ENCODE measurements at places on chromosomes 2 and 18. TPM values are rescaled to one million over a fixed set of nuclear protein-coding genes. Genes with fewer than 3 reads are reported as not detected.

- DNase-seq = no peak
Observed at GRCh38 chr2:235577404-235578330, 83.8 kb downstream of the AGAP1 start.

DNA sequence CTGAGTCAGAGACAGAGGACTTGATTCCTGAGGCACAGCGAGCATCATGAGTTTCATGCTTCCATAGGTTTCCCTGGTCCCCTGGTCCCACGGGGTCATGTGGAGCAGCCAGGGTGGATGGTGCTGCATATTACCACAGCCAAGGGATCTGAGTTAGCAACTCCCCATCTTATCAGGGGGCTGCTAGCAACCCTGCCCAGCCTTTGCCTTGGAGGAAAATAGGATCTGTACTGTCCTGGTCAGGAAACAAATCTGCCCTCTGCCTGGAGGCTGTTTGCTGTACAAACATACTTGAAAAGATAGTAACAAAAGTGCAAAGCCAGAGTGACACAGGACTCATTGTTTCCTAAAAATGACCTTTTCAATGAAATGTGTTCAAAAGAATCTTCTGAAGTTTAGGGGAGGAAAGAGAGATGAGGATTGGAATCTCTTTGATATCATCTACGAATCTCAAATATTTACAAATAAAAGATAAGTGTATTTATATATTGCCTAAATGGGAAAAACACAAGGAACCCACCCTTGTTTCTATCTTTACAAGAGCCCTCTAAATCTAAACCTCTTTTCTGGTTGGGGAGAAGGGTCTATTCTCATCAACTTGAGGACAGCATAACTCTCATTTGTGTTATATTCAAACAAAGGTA lies 194.8 kb downstream of the CD226 start:
- no peak for DNase-seq

DNA sequence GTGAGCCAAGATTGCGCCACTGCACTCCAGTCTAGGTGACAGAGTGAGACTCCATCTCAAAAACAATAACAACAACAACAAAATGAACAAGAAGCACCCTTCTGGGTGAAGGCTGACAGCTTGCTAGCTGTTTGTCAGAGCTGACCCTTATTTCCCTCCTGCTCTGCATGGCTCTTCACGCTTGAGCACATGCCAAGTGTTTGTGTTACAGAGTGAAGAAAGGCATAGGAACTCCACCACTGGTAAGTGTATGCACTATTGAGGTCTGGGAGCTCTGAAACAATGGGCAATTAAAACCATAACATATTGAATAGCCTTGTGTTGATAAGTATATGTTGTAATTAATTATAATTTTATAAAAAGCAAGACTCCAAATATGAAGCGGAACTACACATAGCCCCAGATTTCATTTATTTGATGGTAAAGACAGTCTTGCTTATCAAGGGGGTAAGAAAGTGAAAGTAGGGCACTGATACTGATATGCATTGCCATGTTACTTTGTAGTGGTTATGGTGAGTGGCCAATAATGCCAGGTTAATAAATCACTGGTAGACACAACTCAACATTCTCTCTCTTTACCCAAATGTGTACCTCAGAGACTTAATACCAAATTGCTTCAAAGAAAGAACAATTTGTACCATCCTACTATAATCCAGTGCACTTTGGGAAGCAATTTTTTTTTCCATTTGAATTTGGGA lies 163.4 kb downstream of the VWC2L start:
- DNase-seq = peak; percentile 7

GRCh38 chr2:220194630-220195584 lies 567.5 kb downstream of the SLC4A3 start:
- DNase-seq = peak; percentile 52

Gene C2orf74
- total RNA-seq = 13.0 TPM

- DNase-seq = peak; percentile 37
Observed at GRCh38 chr2:105712981-105713596, 31.6 kb upstream of the NCK2 start.

Gene OTOS
- total RNA-seq = not detected

- DNase-seq = no peak
Observed at GRCh38 chr2:234864506-234864905, 87.3 kb upstream of the SH3BP4 start.

DNA sequence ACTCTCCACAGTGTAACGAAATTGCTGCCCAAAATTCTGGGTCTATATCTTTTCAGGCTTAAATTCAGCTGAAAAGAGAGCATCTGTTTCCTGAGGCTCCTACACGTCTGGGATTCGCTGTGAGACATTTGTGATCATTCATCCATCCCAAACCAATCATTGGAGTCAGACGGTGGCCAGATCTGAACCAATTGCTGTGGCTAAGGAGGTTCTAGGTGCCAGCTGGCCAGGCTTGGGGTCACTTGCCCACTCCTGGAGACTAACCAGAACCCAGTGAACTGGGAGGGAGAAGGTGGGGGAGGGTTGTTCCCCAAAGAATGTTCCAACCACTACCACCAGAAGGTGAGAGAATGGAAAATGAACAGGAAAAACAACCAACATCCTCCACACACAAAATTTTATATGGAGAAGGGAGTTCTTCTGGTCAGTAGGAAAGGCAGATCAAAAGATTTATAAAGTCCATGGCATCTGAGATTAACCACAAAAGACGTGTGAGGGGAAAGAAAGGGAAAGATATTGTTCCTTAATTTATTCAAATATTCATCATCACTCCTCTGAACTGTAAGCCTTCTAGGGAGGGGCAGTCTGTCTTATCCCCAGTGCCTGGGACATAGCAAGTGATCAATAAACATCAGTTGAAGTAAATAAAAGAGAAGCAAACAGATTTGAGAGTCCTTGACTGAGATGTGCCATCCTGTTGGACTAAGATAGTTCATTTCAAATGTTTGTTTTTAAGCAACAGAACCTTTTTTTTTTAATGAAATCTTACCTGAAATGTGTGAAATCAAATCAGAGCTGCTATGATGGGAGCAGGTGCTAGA lies 3.0 kb upstream of the RTKN start:
- DNase-seq = peak; percentile 34

GRCh38 chr2:98727369-98728087 lies 3.4 kb downstream of the MGAT4A start:
- DNase-seq = no peak

DNA sequence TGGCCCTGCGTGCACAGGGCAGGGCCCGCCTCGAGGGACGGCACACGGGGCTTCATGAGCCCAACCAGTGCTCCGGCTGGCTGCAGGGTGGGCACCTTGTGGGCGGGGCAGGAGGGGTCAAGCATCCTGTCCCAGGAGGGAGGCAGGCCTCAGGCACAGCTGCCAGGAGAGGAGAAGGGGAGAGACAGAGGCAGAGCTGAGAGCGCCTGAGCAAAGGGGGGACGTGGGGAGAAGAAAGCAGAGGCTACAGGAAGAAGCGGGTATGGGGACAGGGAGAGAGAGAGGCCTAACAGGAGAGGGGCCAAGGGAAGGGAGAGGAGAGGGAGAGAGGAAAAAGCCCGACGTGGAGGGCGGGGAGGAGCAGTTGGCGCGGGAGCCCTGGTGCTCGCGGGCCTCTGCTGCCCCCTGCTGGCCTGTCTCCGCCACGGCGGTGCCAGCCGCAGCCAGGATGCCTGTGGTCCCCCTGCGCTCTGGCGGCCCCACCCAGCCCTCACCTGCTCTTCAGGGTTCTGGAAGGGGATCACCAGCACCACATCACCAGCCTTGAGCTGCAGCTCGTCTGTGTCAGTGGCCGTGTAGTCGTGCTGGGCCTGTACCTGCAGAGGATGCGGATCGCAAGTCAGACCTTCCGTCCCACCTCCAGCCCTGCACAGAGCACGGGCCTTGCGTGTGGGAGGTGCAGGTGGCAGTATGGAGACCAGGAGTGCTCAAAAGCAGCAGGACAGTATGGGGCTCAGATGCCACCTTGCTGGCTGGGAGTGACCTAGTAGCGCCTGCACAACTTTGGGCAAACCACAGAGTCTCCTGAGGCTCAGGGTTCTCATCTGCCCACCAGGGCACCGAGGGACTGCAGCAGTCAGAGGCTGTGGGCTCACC lies 56.8 kb downstream of the BIN1 start:
- DNase-seq = peak; percentile 28

GRCh38 chr2:143907801-143908200 lies 612.1 kb downstream of the ZEB2 start:
- DNase-seq = peak; percentile 36

Gene DUSP19
- 2.4 TPM for total RNA-seq

- DNase-seq = no peak
Observed at GRCh38 chr2:233428008-233428407, 73.7 kb downstream of the DGKD start.

- DNase-seq = no peak
Observed at GRCh38 chr2:116724550-116724949, 1089.9 kb upstream of the DDX18 start.

Gene SLC9A2
- 0.05 TPM for total RNA-seq

Gene KIF1A
- total RNA-seq = not detected

Gene TFPI
- 74.7 TPM for total RNA-seq

- DNase-seq = no peak
Observed at GRCh38 chr2:118565786-118566540, 281.5 kb downstream of the EN1 start.

Gene NAB1
- total RNA-seq = 32.1 TPM

Gene ZFP36L2
- total RNA-seq = 2.5 TPM

- no peak for DNase-seq
Observed at GRCh38 chr2:110837446-110838409, 105.4 kb downstream of the ACOXL start.

Gene CLEC4F
- not detected for total RNA-seq

- DNase-seq = no peak
Observed at GRCh38 chr18:42271647-42272414, 316.8 kb downstream of the PIK3C3 start.

DNA sequence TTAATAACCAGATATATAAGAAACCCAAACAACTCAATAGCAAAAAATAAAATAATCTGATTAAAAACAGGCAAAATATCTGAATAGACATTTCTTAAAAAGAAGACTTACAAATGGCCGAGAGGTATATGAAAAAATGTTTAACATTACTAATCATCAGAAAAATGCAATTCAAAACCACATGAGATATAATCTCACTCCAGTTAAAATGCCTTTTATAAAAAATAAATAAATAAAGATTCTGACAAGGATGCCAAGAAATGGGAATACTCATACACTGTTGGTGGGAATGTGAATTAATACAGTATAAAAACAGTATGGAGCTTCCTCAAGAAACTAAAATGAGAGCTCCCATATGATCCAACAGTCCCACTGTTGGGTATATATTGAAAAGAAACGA lies 33.9 kb upstream of the BMP10 start:
- DNase-seq = peak; percentile 58

- DNase-seq = peak; percentile 75
Observed at GRCh38 chr2:127014630-127015029, 92.3 kb downstream of the BIN1 start.

DNA sequence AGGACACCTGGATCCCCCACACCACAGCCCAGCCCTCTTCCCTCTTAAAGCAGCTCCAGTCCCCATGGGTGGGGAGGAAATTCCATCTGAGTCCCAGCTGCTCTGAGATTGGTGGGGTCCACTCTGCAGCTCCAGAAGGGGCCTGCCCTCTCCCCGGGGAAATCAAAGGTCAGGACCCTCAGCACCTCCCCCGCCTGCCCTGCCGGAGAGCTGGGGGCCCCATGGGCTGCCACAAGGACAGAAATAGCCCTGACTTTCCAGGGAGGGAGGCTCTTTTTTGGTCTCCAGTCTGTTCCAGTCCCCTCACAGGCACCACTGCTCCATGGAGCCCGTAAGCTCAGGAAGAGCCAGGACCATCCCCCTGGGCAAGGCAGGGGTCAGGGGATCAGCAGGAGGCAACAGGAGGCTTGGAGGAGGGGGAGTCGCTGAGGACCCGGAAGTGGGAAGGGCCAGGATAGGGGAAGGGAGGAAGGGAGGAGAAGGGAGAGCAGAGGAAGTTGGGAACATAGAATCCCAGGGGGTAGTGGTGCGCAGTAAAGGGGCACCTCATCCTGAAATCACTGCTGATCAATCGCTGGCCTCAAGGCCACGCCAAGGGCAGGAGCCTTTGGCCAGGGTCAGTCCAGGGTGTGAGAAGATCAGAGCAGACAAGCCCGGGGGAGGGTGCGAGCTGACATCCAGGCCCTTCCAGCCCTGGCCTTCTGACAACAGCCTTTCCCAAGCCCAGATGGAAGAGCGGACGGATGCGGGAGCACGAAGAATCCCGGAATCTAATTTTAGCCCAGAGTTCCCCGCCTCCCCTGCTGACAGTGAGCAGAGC lies 7.6 kb downstream of the ADRA2B start:
- no peak for DNase-seq

DNA sequence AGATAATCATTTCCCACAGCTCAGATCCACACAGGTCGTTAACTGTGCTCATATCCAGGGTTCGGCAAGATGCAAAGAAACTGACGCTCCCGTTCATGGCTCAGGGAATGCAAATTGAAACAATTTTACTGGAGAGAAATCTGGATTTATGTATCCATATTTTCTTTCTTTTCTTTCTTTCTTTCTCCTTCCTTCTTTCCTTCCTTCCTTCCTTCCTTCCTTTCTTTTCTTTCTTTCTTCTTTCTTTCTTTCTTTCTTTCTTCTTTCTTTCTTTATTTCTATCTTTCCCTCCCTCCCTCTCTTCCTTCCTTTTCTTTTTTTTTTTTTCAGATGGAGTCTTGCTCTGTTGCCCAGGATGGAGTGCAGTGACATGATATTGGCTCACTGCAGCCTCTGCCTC lies 20.0 kb upstream of the POMC start:
- no peak for DNase-seq

Gene GPR155
- 2.5 TPM for total RNA-seq

Gene ABCG8
- not detected for total RNA-seq

DNA sequence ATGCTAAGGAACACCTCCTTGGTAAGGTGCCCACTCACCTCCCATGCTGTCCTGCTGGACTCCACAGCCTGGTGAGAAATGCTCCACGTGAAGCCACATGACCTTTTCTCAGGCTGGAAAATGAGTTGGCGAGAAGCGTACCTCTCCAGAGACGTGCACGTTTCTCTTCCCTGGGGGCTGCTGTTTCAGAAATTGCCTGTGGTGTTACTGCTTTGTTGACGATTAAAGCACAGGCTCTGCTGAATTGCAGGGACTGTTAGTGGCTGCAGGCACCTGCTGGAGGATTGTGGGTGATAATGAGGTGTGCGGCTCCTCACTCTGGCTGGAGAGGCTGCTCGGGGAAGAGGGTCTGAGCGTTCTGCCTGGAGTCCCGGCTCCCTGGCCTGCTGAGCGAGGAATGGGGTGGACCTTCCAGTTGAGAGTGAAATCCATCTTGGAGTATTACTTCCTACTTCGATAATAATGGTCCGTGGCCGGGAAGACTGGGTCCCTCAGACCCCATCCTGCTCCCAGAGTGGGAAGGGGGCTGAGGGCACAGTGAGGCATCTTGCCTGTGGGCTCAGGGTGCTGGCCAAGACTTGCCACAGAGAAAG lies 199.3 kb upstream of the HDAC4 start:
- no peak for DNase-seq

DNA sequence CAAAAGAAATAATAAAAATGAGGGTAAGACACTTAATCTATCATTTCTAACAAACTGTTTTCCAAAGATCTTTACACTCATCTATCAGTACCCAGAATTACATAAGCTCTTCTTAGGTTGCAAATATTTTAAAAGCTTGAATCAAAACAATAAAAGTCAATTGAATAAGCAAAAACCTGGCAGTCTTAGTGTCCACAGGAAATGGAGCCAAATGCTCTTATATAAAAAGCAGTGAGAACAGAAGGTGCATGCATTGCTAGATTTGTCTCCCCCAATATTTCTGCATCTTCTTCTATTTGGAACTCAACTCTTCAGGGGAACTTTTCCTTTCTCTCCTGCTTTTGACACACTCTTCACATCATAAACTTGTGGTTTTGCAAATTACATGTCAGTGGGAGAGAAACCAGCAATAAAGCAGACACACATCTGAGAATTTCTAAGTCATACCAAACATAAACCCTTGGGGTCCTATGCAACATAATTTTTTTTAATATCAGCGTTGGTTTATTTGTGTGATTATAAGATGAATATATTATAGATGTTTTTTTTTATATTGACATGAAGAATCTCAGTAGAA lies 343.9 kb upstream of the ACVR2A start:
- no peak for DNase-seq

Gene TNFRSF11A
- 1.3 TPM for total RNA-seq
